H9 (cell line): ENCODE measurements at places on chromosomes 2 and 18. TPM values are rescaled to one million over a fixed set of nuclear protein-coding genes. Genes with fewer than 3 reads are reported as not detected.

DNA sequence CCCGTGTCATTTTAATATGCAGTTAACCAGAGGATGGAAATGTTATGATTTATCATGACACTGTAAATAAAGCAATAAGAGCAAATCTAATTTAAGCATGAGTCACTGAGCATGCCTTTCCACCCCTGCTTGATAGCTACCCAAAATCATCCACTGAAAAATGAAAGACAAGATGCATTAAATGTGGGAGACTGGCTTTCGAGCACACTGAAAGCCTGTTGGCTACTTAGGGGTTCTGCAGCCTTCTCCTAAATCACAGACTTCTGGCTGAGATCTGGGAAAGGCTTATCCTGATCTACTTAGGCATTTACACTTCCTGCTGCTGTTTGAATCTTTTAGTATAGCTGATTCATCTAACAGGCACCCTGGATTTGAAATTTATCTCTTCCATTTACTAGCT, 778.3 kb upstream of the CDH7 start:
- H3K27ac ChIP-seq: no peak overlapping the region
- no peaks in the 10 kb centered on the region for H3K4me1 ChIP-seq
- H3K4me3 ChIP-seq: no peak overlapping the region
- DNase-seq: no peak
- no peaks in the 10 kb centered on the region for H3K36me3 ChIP-seq
- H3K27me3 ChIP-seq: no peaks in the 10 kb centered on the region

The SRD5A2 gene
- total RNA-seq: not detected in 2 replicates

- no peak overlapping the region for H3K27ac ChIP-seq
- DNase-seq: no peak
- no peaks in the 10 kb centered on the region for H3K4me1 ChIP-seq
These were observed 323.5 kb upstream of the TANK start for GRCh38 chr2:160836755-160837154.

GRCh38 chr2:238915196-238915595, 67.3 kb downstream of the TWIST2 start:
- H3K27ac ChIP-seq: no peak overlapping the region
- H3K27me3 ChIP-seq: no peaks in the 10 kb centered on the region
- no peaks in the 10 kb centered on the region for H3K4me1 ChIP-seq
- H3K36me3 ChIP-seq: peaks cover 3% of the 10 kb centered on the region; the same call in 1 of the 3 replicates

The MOGAT1 gene
- not detected in 2 replicates for total RNA-seq
